ENCODE measurements at places on chromosomes 6 and 20.

GRCh38 chr6:24125980-24126379, at the start of gene NRSN1:
Gene NRSN1, plus strand, starts transcription at chr6:24126215. Its CDS starts 8,113 bp downstream, at chr6:24134328.
- DNase-seq = peak; percentile 24

DNA sequence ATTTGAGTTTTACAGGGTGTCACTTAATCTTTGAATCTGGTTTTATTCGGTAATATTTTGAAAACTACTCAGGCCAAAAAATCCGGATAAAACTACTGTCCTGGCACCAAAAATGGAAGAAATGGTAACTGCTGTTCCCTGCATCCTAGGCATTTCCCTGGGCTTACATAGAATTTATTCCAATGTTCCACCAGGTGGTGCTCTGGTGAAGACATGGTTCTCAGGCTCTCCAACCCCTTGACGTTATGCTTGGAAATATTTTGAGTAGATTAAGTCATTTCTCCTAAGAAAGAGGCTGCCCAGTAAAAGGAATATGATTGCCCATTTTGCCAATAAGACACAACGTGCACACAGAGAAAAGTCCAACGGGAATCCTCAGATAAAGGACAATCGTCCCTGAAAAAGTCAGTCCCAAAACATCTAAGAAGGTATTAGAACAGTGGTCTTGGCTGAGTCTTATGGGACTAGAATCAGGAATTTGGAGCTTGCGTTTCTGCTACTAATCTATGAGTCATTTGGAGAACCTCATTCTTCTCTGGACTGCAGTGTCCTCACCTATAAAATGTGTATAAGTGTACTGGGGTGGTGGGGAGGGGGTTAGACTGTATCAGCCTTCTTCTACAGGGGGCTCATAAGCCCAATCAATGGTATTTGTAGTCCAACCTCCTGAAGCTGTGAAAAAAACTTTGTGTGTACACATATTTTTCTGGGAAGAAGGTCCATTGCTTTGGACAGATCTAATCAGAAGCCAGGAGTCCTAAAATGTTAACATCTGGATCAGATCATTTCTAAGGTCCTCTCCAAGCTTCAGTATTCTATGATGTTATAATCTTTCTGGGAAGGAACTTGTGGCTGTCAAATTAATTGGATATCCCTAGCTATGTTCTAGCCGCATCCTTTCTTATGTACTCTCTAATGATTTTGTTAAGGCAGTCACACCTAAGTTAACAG, 131.0 kb upstream of the BMP2 start:
- no peak for DNase-seq

DNA sequence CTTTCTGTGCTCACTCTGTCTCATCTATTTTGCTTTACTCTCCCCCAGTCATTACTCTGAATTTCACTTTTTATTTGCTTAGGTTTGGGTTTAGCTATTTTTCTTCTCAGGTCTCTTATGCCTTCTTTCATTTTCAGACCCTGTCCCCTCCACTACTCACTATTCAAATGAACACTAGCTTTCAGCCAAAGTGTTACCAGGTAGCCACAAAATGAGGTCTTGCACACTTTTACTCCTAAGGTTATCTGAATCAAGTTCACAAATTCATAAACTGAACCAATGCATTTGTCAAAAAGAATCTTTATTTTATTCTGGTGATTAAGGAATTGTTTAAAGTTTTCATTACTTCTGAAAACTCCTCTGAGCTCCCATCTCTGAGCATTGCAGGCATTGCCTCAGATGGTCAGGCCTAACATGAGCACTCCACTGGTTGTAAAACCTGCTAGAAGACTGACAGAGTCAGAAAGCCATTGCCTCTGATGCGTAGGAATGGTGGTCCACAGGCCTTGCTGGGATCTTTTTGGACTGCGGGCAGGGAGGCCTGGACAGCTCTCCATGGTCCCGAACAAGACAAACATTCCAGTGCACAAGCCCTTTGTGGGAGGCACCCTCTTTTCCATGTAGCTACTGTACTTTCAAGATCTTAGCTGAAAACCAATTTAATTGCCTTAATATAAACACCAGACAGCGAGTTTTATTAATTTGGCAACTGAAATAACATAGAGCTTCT, 48.5 kb downstream of the FYN start:
- DNase-seq = no peak

- DNase-seq = no peak
Observed at GRCh38 chr20:52003415-52003814, 188.2 kb downstream of the ZFP64 start.

DNA sequence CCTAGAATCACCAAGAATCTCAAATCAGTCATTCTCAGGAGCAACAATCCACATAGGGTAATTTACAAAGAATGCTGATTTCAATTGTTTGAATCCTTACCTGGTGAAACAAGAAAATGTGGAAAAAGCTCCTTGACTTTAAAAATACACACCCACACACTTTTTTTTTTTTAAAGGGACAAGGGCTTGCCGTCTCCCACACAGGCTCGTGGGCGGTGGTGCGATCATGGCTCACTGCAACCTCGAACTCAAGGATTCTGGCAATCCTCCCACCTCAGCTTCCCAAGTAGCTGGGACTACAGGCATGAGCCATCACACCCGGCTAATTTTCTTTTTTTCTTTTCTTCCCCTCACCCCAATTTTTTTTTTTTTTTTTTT, 30.7 kb downstream of the PARD6B start:
- no peak for DNase-seq

DNA sequence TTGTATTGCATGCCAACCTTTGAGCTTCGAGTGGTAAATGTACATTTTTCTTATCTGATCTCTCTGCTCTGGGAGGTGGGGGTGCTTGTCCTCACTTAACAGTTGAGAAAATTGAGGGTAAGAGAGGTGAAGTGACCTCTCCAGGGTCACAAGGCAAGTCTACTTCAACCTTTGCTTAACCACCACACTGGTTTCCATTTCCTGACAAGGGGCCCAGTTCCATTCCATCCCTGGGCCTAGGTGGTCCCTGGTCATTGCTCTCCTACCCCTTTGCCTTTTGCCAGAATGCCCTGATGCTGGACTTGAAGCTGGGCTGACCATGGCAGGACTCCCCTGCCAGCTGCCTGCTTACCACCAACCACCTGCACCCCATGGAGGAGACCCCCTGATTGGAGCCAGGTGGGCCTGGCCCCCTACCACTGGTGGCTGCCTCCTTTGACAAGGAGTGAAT, 9.9 kb upstream of the BPIFB3 start:
- DNase-seq = no peak

DNA sequence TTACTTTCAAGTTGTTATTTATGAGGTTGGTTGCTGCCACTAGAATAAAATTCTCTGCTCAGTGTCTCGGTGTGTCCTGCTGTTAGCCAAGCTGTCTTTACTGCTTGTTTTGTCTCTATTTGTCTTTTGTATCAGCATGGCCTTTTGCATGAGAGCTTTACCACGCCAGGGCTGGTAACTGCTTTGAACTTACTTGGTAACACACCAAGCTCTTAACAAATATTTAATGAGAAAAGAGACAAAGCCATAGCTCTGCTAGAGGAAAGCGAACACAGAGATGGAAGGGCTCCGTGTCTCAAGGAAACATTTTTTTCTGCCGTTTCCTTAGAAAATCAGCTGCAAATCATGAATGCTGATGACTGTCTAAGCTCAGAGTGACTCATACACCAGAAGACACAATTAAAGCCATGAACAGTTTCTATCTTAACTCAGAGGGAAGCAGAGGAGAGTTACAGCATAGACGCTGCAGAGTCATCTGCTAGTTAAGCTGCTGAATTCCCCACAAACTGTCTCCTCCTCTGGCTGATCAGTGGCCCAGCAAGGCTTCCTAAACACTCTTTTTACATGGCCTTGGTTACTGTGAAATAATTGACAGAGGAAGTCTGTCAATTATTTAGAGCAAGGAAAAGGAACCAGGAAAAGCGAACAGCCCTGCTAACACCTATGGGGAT, 44.8 kb downstream of the AGPAT4 start:
- DNase-seq = no peak

DNA sequence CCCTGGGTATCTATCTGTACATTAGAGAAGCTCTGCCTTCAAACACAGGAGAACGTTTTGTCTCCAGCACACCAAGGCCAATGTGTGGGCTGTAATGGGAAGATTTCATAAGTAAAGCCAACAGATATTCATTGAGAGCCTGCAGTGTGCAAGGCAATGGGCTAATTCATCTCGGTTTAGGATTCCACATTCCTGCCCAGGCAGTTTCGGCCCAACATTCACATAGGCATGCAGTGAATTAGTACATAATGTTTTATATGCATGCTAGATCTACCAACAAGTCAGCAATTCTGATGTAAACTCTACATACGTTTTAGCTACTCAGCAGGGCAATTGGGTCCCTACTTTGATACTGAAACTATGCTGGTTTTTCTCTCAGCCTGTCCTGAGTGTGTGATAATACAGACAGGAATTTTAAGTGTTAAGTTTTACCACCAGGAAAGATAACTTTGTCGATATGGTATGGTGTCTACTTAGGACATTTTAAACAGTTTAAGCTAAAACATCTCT, 46.9 kb upstream of the NAA20 start:
- no peak for DNase-seq

GRCh38 chr6:15266423-15266996, 20.6 kb downstream of the JARID2 start:
- DNase-seq = peak; percentile 49

GRCh38 chr6:32166411-32167061, 2.1 kb downstream of the EGFL8 start:
- no peak for DNase-seq

DNA sequence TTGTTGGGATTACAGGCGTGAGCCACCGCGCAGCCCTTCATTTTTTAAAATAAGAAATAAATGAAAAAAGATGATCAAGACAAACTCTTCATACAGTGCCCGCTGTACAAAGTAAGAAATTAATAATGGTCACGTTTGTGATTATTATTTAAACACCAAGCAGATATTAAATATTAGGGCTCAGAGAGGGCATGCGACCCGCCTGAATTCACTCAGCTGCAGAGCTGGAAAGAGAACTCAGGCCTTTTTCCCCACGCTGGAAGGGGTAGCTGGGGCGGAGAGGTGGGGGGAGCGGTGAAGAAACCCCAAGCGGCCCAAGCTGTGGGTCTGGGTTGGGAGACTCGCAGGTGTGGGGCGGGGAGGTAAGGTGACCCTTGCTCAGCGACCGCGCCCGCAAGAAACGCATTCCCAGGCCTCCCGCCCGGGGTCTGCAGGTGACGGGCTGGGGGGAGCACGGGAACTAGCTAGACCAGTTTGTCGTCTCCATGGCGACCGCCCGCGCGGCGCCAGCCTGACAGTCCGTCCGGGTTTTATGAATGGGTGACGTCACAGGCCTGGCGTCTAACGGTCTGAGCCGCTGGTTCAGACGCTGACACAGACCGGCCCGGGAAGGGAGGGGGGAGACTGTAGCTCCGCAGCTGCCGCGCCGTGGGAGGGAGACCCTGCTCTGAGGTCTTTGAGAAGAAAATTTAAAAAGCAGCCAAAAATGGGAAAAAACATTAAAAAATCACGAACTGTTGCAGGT, 1.1 kb upstream of the ID1 start:
- peak; percentile 89 for DNase-seq

GRCh38 chr6:32154514-32155161, 697 bp downstream of the PPT2 start:
- DNase-seq = peak; percentile 51

DNA sequence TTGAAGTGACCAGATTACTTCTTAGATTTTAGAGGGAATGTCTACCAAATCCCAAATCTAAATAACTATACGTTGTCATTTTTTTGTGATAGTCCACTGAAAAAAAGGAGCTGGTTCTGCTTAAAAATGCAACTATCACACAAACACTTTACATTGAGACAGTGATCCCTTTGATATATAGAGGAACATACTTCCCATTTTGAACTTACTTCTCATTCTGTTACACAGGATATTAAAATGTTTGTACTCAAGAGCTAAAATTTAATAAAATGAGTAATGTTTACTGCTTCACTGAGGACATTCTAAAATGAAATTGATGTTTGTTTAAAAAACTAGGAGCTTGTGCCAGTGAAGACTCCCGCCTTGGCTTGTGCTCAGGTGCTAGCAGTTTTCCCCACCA, 174.1 kb downstream of the CARMIL1 start:
- no peak for DNase-seq

GRCh38 chr6:3825851-3826581, 23.2 kb upstream of the FAM50B start:
- DNase-seq = peak; percentile 57

DNA sequence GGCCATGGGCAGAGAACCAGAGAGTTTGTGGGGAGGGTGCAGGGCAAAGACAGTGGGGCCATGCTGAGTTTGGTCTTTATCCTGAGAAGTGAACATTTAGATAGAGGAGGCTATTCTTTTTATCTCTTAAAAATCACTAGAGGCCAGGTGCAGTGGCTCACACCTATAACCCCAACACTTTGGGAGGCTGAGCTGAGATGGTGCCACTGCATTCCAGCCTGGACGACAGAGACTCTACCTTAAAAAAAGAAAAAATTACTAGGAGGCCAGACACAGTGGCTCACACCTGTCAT, 8.7 kb downstream of the PXMP4 start:
- no peak for DNase-seq

Measured in hippocampal formation (tissue), 2 donors.